ENCODE measurements at places on chromosomes 16 and 17. TPM values are rescaled to one million over a fixed set of nuclear protein-coding genes. Genes with fewer than 3 reads are reported as not detected.

The MYCBPAP gene
- total RNA-seq = 0.42 TPM

The STH gene
- total RNA-seq = not detected

The GUCY2D gene
- not detected for total RNA-seq

The FBXW10B gene
- 0.79 TPM for total RNA-seq

The CD300E gene
- total RNA-seq = not detected

The CD19 gene
- total RNA-seq = not detected

The CEP295NL gene
- 1.5 TPM for total RNA-seq

The FGF11 gene
- total RNA-seq = 0.51 TPM

The HOXB6 gene
- 11.9 TPM for total RNA-seq

The ANKRD11 gene
- total RNA-seq = 72.0 TPM

Measured in dermis blood vessel endothelial cell (primary cell).